NCI-H510A (cell line): ENCODE measurements at places on chromosomes 16 and 17.
A peak's percentile ranks its signal among the peaks of the same experiment; 100 is the strongest.

GRCh38 chr17:76121932-76122430, 18.4 kb upstream of the EXOC7 start:
- DNase-seq, result no peak

GRCh38 chr16:71338193-71338592, 20.3 kb upstream of the CALB2 start:
- DNase-seq, result no peak

- DNase-seq, result peak; percentile 59
These were observed 10.9 kb downstream of the ADGRG1 start for GRCh38 chr16:57639172-57639887.

- DNase-seq, result no peak
These were observed 7.3 kb downstream of the ZZEF1 start for GRCh38 chr17:4135489-4135888.

DNA sequence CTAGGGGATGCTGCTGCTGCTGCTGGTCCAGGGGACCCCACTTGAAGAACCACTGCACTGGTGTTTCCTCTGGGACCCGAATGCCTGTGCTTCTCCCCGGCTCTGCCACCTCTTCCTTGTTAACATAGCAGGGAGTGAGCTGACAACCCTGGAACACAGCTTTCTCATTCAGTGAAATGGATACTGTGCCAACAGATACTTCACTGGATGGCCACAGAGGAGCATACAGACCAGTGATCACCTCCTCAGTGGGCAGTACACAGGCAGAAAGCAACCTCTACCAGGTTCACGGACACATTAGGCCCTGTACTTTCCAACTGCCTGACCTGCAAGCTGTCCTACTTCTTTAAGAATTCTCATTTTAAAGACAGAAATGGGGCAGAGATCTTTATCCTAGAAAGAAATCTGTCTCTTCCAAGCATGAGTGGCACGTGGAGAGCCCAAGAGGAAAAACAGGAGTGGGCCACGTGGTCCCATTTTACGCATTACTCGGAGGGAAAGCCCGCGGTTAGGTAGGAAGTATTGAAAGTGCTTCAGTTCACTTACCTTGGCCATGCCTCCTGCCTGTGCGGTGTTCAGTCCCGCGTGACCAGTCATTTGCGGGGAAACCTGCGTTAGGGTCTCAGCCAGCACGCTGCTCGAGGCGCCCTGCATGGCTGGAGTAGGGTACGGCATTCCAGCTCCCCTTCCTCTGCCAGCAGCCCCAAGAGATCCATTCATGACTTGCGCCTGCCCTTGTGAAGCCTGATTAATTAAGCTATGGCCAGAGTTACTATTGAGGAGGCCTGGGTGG, 30.6 kb downstream of the CREBBP start:
- DNase-seq, result no peak

- no peak for DNase-seq
These were observed 35.3 kb upstream of the HELZ start for GRCh38 chr17:67280279-67280678.

DNA sequence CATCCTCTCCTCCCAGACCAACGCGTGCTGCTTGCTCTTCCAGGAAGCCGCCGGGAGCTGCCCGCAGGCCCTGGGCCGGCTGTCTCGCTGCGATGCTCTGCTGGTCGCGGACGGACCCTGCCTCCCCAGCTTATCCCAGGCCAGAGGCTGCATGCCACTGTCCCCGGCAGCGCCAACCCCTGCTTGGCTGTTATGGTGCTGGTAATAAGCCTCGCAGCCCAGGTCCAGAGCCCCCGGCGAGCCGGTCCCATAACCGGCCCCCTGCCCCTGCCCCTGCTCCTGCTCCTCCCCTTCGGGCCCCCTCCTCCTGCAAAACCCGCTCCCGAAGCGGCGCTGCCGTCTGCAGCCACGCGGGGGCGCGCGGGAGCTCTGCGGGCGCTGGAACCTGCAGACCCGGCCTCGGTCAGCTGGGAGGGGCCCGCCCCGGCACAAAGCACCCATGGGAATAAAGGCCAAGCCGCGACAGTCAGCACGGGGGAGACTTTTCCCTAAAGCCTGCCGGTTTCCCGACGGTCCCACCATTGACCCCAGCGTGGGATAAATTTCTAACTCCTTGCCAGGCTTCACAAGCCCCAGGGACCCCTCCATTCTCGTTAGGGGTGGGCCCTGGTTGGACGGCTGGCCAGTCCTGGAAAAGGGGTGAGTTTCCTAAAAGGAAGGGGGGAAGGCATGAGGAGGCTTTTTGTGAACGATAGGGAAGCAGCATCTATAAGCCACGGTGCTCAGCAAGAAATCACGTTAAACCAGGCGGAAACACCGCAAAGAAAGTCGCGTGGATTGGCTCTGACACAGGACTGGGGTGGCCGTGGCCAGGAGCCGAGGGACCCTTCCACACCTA, 11.2 kb downstream of the ENPP7 start:
- no peak for DNase-seq

DNA sequence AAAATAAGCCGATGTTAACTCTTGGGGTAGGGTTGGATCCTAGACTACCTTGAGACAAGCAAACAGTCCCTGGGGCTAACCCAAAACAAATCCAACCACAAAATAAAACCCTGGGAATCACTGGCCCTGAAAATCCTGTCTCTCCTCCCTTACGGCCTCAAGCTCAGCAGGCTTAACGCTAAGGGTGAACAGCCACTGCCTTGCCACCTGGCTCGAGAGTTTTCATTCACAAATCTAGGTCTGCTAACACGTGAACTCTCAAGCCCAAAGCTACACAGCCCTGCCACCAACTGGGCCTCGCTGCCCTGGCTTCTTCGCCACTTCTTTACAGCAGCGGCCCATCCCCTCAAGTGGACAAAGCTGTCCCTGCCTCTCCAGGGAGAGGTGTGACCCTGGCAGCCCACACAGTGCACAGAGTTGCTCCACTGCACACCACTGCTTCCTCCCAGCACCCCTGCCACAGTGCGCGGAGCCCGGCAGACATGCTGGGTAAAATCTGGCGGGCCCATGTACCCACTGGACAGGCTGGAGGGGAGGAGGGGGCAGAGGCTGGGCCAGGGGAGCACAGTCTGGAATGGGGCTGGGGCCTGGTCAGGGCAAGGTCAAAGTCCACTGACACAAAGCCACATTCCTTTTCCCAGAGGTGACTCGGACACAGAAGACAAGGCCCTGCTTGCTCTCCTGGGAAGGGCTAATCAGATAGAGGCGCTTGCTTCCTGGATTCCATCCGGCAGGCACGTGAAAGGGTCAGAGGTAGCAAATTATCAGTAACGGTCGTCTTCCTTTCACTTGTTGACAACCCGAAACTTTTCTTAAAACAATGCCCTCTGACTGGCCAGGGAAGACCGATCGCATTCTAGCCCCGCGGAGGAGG, 996 bp downstream of the PCYT2 start:
- no peak for DNase-seq

GRCh38 chr16:72475688-72476087, 303.7 kb upstream of the PMFBP1 start:
- no peak for DNase-seq

DNA sequence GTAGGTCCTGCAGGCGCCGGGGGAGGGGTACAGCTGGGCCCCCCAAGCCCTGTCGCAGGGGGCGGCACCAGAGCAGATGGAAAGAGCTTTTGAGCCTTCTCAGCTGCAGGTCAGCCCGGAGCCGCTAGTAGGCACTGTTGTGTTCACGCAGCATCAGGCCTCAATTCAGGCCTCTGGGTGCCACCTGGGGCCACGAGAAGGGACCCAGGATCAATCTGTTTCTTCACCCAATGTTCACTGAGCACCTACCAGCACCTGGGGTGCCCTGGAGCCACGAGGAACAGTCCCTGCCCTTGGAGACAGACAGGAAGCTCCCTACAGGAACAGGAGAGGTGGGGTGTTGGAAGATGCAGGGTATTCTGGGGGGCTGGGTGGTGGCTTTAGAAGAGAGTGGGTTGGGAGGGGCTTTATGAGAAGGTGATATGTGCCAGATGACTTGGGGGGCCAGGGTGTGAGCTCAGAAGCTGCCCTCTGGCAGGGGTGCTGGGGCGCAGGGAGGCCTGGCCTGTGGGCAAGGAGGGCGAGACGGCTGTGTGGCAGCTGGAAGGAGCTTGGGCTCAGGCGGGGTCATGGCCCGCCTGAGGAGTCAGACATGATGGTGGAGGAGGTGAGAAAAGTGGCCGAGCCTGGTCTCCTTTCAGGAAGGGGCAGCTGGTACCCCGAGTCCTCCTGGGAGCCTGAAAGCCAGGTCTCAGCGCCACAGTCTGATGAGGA, 121.9 kb upstream of the GSE1 start:
- DNase-seq, result no peak

GRCh38 chr16:54150861-54151260, 135.7 kb downstream of the IRX3 start:
- DNase-seq, result no peak

GRCh38 chr17:40916366-40916765, 21.1 kb downstream of the KRT23 start:
- no peak for DNase-seq

DNA sequence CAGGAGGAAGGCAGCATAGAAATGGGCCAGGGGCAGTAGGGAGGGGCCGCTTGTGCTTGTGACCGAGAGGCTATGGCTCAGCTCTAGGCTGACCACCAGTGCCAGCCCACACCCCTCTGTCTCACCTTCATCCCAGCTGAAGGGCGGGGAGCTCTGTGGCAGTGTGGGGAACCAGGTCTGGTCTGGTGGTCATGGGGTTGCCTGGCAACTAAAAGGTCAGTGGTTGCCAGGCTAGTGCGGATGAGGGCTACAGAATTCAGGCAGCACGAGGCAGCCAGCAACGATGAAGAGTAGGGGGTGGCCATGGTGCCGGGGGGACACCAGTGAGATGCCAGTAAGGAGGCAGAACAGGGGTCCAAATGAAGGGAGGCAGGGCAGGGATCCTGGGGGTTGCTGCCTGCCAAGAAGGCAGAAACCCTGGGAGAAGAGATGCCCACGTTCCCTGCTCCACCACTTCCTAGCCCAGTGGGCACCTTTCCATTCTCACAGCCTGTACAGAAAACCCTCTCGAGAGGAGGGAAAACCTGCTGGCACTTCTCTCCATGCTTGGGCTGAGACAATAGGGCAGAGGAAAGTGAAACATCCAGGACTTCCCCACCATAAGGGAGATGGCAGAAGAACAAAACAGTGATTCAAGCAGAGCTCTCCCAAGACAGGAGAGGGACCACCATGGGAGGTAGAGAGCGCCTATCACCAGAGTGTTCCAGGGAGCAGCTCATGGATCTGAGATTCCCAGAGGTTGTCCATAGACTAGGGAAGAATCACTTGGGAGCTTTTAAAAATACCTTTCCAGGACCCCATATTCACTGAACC, 39.7 kb downstream of the SRCIN1 start:
- DNase-seq, result no peak

DNA sequence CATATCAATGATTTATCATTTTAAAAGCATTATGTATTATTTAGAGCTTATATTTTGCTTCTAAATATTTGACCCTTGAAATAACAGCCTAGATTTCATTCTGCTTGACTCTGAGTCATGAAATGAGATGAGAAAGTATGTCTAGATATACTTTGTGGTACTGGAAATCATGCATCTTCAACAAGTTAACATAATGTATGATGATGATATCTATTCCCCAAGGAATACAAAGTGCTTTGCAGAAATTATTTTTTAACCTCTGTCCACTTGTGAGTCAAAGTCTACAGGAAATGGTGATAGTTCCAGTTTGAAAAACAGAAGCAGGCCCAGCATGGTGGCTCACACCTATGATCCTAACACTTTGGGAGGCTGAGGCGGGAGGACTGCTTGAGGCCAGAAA, 36.1 kb downstream of the GOSR1 start:
- no peak for DNase-seq

- peak; percentile 82 for DNase-seq
These were observed at the start of gene LAT for GRCh38 chr16:28984619-28985135. TSS of gene LAT (plus strand) at chr16:28985052. CDS start at chr16:28985418, 366 bp downstream.

- no peak for DNase-seq
These were observed 8.7 kb upstream of the TMEM88 start for GRCh38 chr17:7846063-7846735.

GRCh38 chr17:6323626-6324356, 111.1 kb downstream of the AIPL1 start:
- DNase-seq, result no peak

- no peak for DNase-seq
These were observed 58.8 kb upstream of the GSE1 start for GRCh38 chr16:85554114-85554888.

GRCh38 chr16:87806261-87806640, 40.5 kb upstream of the KLHDC4 start:
- no peak for DNase-seq

- no peak for DNase-seq
These were observed 26.0 kb upstream of the PRM1 start for GRCh38 chr16:11306997-11307638.

- no peak for DNase-seq
These were observed 12.5 kb upstream of the GP1BA start for GRCh38 chr17:4919511-4920047.

- DNase-seq, result peak; percentile 52
These were observed 743 bp downstream of the WIPI1 start for GRCh38 chr17:68456339-68457167.

DNA sequence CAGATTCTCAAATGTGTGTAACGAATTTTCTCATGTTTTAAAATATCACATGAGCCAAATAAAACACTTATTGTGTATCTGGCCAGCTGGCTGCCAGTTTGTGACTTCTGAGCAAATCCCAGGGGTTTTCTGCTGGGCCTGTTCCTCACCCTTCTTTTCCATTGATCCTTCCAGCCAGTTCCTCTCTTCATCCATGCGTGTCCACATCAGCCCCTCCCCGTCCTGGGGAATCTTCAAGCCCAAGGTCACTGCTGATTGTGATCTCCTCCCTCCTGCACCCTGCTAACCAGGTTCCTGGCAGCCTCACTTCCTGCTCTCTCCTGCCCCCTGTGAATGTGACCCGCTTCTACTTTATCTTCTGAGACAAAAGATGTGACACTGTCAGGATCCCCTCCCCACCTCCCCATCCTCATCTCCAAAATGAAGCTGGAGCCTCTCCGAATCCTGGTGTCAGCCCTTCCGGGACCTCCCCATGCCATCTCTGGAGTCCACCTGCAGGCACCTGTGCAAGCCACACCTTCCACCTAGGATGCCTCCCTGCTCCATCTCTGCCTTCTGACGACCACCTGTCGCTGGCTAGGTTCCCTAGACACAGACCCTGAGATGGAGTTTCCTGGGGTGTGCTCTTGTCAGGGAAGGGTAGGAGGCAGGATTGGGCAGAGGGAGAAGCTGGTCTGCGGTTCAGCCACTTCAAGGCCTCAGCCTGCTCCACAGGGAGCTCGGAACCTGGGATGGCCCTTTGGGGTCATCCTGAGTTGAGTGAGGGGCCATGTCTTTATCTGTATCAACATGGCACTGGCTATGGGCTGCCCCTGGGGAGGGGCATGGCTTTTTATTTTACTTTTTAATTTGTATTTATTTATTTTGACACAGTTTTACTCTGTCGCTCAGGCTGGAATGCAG, 205.1 kb downstream of the KATNIP start:
- no peak for DNase-seq

- DNase-seq, result no peak
These were observed 7.1 kb downstream of the CARHSP1 start for GRCh38 chr16:8861563-8862308.
